ENCODE measurements at places on chromosomes 6 and 20.

DNA sequence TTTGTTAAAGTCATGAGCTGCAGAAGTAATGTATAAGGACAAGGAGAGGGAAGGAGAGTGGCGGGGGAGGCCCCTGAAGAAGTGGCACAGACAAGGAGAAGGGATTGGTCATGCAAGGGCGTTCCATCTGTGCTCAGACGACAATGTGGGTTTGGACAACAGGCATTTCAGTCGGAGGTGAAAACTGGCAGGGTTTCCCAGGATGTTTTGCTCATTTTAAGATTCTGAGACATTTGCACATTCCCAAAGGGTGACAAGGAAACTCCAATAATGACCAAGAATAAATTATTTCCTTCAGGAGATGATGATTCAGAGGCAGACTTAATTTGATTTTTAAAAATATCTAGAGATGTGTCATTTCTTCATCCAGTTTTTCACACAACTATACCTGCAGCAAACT lies 181.8 kb downstream of the HIVEP2 start:
- peak; percentile 49 for DNase-seq

DNA sequence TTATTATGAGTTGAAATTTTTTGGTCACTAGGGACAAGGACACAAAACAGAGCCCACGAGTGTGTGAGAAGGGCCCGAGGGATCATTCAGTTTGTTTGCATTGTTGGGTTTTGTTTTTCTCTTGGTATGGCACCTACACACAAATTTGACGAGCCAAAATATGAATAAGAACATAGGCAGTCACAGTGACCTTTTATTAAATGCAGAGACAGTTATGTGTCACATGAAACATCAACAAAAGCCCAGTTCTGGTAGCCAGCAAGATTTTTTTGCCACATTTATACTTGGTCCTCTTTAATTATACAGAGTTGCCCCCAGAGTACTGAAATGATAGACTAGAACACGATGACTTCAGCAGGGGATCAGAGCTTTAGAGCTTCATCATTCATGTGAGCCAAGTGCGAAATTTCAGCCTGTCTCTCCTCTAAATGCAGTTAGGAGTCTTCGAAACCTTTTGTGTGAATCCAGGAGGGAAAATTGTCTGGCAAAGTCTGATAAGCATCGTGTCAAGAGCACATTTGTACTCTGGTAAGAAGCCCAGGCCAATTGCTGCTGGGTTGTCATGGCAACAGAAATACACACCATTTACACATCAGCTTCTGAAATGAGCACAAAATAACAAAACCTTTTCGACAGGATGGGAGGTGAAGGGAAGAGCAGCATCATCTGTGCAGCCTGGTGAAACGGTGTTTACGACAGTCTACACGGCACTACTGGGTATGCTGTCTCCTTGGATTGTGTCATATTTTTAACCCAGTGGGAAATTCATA lies 79.2 kb upstream of the RIPOR2 start:
- DNase-seq: no peak

- no peak for DNase-seq
Measured at GRCh38 chr6:163309491-163310026, 105.0 kb upstream of the QKI start.

GRCh38 chr6:53699462-53699861 lies 33.9 kb upstream of the KLHL31 start:
- DNase-seq: no peak

DNA sequence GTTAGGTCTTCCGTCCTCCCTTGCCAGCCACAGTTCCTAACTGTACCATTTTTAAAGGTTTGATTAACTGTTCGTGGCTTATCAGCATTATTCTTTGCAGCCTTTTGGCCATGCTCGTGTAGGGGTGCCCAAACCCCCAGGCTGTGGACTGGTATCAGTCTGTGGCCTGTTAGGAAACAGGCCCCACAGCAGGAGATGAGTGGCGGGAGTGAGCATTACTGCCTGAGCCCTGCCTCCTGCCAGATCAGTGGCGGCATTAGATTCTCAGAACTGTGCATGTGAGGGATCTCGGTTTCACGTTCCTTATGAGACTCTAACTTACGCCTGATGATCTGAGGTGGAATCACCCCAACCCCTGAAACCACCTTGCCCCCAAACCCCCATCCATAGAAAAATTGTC lies 79.3 kb downstream of the TBC1D7 start:
- no peak for DNase-seq

- DNase-seq: peak; percentile 87
Measured at GRCh38 chr20:20860078-20860806, 147.8 kb upstream of the RALGAPA2 start.

GRCh38 chr6:162198076-162198475 lies 529.5 kb downstream of the PRKN start:
- no peak for DNase-seq

GRCh38 chr6:37187321-37188022 lies 17.5 kb downstream of the PIM1 start:
- DNase-seq: no peak

DNA sequence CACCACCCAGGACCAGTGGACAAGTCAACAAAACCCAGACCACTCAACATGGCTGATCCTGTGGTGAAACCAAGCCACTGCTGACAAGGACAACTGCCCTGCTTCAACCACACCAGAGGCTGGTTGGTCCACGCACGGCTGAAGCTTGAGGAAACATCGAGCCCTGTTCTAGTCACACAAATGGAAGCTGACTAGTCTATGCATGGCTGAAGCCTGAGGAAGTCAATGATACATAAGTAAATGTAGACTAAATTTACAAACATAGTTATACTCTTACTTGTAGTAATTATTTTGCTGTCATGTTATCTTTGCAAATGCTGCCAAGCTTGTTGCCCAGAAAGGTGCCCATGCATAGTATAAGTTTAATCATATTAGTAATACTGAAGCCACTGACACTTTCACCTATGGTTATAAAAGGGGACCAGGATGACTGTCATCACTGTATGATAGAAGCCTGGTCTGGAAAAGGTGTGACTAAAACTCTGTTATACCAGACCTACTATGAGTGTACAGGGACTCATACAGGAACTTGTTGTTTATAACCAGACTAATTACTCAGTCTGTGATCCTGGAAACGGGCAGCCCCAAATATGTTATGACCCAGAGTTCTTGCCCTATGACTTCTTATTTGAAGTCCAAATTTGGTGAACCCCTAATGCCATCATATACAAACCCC lies 5.6 kb downstream of the IL22RA2 start:
- DNase-seq: no peak

DNA sequence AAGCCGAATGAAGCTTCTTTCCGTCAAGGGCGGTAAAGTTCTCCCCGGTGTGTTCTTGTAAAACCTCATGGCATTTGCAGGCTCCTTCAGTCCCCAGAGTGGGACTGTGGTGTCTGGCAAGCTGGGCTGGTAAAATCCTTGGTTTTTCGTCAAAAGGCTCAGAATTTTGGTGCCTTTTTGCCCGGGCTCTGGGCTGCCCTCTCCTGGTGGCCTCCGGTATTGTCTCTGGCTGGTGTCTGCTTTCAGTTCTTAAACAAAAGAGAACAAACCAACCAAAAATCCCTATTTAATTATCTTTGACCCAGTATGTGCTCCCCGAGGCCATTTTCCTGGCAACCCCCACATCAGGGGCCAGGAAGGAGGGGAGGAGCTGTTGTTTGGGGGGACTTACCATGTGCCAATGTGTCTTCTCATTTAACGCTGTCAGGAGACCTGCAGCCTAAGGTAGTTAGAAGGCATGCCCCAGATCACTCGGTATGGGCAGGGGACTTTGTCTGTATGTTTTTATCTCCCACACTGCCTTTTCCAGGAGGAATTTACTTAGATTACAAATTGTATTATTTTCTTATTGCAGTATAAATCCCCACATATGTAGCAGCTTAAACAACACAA lies 11.1 kb downstream of the CDH4 start:
- peak; percentile 76 for DNase-seq

- DNase-seq: no peak
Measured at GRCh38 chr6:168194732-168195567, 115.9 kb upstream of the FRMD1 start.

DNA sequence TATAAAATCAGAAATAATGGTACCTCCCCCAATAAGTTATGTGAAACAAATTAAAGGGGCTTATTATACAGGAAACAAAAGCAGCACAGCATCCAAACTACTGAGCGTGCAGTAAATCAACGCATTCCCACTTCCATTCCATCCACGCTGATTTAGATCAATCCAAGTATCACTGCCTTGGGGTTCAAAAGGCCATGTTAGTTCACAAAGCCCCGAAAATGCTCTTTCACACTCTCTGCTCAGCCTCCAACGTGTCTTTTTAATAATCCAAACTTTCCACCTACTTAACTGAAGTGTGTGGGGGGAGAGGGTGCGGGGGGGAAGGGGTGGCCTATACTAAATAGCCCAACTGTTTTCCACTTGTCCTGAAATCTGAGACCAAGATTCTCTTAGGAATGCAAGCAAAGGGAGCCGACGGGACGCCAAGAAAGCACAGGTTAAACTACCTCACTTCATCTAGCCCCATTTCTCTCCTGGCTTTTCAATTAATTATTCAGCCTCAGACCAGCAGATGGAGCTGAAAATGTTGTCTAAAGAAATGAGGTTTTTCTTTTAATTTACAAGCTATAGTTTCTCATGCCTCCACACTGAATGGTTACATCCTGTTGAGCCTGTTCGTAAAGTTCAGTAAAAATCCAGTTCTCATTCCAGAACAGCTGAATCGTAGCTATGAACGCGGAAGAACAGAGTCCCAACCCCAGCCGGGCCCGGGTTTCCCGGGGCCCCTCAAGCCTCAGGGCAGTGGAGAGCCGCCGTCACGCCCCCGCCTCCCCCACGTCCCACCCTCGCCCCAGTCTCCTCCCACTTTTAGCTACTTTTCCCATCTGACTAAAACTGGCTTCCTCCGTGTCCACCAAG lies 1.0 kb upstream of the NXT1 start:
- DNase-seq: peak; percentile 89

- no peak for DNase-seq
Measured at GRCh38 chr6:145329257-145329656, 406.1 kb downstream of the EPM2A start.

DNA sequence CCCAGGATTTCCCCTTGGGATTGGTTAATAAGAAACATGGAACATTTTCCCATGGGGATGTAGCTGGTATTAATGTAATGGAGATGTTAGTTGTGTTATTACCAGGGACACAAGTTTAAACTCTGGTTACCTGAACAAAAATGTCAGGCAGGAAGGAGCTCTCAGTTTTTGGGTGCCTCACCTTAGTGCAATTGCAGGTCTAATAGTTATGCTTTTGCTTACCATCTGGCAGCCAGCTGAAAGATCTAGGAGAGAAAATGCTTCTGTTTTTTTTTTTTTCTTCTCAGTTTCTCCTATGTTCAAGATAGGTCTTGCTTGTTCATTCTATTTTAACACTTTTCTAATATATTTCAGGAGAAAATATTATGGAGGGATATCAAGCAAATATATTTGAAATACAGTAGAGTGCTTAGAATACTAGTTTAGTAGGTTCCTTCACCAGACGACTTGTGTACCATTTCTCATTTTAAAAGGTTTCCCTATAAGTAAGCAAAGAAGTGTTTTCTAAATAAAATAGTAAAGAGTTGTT lies 4.2 kb upstream of the UBE2J1 start:
- no peak for DNase-seq

GRCh38 chr6:44655412-44656342 lies 268.2 kb downstream of the CDC5L start:
- peak; percentile 85 for DNase-seq

- peak; percentile 55 for DNase-seq
Measured at GRCh38 chr6:32852844-32853540, 512 bp downstream of the TAP1 start.

DNA sequence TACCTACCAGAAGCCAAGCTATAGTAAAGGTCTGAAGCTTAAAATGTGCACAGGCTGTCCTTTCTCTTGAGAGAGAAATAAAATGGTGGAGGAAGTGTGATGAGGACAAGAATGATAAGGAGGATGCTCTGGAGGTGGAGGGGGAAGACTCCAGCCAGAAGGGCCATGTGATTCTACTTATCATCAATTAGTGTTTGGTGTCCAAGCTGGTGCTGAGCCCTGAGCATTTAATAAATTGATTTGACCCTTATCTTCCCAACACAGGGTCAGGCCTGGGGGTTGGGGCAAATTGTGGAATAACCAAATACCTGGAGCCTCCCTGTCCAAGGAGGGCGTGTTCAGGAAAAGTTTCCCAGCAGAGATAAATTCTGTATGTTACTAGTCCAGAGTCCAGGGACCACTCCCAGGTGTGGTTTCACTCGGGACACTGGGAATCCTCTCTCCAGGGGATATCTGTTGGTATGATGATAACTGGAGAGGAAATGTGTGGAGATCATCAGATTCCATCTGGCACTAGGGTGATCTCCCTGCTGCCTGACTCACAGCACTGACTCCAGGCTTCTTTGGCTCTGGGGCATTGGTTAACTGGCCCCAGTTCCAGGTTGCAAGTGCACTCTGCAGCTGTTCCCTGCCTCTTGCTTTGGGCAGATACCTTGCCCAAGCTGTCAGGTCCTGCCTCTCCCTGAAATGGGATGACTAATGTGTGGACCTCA lies 3.8 kb upstream of the MYBL2 start:
- peak; percentile 31 for DNase-seq
